ENCODE measurements at places on chromosomes 3 and 15. TPM values are rescaled to one million over a fixed set of nuclear protein-coding genes. Genes with fewer than 3 reads are reported as not detected.

DNA sequence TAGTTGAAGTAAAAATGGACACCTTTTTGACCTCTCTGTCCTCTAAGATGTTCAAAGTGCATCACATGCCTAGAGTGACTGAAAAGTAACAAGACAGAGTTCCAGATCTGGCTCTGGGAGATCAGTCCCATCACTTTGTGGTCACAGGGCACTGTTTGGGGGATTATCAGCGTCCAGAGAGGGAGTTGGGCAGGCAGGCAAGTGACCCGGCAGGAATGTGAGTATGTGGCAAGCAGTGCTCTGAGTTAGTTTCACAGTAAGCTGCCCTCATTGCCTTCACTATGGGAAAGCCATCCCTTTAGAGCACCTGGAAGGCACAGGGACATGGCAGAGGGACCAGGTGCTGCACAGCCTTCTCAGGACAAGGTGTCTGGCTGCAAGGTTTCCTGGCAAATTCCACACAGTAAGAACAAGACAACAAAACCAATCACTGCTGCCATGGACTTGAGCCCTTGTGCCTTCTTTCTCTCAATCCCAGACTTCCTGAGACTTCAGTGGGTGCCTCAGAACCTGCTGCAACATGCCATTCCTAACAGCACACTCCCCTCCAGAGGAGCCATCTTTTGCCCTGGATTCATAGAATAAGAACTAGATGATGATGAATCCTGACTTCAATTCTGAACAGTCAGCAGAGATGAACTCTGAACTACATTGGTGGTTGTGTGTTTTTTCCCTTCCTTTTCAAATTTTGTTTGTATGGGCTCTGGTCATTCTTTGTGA, 55.2 kb downstream of the TIPARP start:
- DNase-seq = no peak

- DNase-seq = no peak
Observed at GRCh38 chr15:73954188-73955145, 28.2 kb downstream of the LOXL1 start.

- DNase-seq = no peak
Observed at GRCh38 chr3:105615814-105616213, 249.1 kb downstream of the ALCAM start.

GRCh38 chr3:141663993-141664392, 74.1 kb upstream of the RNF7 start:
- peak; percentile 8 for DNase-seq

GRCh38 chr15:74838746-74839525, 4.0 kb downstream of the ULK3 start:
- no peak for DNase-seq

DNA sequence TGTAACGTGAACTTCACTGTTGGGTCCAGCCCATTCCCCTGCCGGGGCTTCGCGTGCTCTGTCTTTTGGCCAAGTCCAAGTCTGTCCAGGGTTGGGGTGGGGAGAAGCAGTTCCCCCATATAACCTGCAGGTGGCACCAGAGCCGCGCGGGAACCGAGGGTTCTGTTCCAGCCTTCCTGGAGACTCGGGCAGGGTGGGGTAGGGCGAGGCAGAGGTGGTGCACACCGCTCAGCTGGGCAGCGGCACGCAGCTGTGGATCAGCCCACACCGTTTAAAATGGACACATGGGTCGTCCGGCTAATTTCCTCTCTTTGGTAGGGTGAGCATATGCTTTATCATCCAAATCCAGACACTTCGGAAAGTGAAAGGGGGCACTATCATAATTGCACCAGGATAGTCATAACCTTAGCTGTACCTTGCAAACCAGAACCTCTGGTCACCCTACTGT, 118.1 kb downstream of the TBC1D2B start:
- peak; percentile 37 for DNase-seq

GRCh38 chr15:69557707-69558409, 105.2 kb downstream of the RPLP1 start:
- DNase-seq = no peak

GRCh38 chr15:66844041-66844746, 142.2 kb downstream of the SMAD6 start:
- DNase-seq = no peak

- no peak for DNase-seq
Observed at GRCh38 chr3:118262800-118263402, 771.7 kb downstream of the IGSF11 start.

DNA sequence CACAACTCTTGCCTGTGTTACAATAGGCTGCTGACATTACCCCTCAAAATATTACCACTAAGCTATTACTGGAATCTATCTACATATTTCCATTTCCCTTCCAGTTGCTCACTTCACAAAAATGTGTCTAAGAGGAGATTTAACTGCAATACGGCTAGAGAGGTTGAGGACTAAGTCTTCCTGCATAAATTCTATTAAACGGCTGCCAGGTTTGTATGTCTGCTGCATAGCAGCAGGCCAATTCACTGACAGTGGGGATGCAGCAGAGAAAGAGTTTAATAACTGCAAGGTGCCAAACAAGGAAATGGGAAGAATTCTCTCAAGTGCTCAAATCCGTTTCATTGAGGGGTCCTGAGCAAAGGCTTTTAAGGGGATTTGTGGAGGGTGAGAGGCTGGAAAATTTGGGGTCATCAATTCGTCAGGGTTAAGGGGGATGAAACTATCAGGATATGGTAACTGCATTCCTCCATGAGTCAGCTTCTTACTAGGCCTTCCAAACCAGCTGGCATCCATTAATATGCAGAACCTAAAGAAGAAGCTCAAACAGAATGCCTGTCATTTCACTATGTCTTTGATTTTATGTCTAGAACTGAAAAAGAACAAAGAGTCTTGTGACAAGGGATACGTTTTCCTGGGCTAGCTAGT, 675.6 kb downstream of the TBL1XR1 start:
- peak; percentile 26 for DNase-seq

- no peak for DNase-seq
Observed at GRCh38 chr3:128481438-128481942, 11.5 kb downstream of the GATA2 start.

GRCh38 chr3:64825404-64826120, 137.8 kb upstream of the ADAMTS9 start:
- DNase-seq = no peak

GRCh38 chr3:8201886-8202285, 299.7 kb upstream of the LMCD1 start:
- no peak for DNase-seq

Gene GRAMD1C
- total RNA-seq = 5.8 TPM

Gene CTNNB1
- total RNA-seq = 320 TPM

Gene FBXO40
- not detected for total RNA-seq
